NCI-H1417 treated with DMSO at 0.1 percent for 48 hours (cell line): ENCODE measurements at places on chromosomes 12 and 14.

DNA sequence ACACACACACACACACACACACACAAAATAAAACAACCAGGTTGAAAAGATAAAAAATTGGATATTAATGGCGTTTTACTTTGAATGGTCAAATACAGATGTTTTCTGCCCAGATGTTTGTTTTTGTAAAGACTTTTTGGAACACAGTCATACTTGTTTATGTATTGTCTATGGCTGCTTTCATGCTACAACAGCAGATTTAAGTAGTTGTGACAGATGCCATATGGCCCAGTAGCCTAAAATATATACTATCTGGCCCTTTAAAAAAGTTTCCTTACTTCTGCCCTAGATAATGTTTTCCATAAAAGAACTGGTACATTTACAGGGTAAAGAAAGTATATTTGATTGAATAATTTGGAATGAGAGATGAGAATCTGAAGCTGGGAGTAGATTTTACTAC lies 1362.8 kb upstream of the SEL1L start:
- no peak for DNase-seq

DNA sequence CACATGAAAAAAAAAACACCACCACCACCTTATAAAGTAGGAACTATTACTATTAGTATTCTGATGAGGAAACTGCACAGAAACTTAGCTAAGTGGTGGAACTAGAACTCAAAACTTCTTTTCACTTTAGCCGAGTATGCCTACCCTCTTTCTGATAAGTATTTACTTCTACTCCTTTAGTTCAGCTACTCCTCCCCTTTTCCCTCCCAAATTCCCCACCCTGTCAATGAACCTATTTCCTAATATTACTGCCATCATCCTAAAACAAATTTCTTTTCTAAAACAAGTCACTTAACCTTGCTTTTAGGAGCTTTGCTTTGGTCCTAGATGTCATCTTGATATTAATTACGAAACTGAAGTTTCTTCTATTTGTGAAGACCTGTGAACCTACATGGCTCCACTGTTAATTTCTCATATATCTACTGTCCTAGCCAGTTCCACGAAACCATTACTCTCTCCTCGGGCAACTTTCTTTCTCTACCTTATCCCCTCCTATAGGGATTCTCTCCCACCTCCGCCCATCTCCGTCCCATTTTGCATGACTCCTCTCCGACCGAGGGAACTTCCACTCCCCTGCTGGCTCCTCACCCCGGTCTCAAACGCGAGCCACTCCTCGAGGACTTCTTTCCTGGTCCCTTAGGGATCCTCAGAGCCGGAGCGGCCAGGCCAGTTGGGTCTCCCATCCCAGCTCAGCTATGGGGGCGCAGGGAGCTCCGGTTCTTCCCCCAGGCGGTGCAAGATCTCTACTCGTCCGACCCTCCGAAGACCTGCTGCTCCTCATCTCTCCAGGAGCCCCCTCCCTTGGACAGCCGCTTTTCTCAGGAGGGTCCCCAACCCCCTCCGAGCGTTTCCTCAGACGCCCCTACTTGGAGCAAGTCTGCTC lies 1.1 kb downstream of the NUMB start:
- DNase-seq, result no peak

- no peak for DNase-seq
These were observed 10.9 kb upstream of the ZNF705A start for GRCh38 chr12:8145754-8146441.

GRCh38 chr14:75250800-75251199 lies 27.8 kb upstream of the FOS start:
- no peak for DNase-seq

GRCh38 chr14:105168979-105169507 lies 467 bp upstream of the JAG2 start:
- no peak for DNase-seq
